ENCODE measurements at places on chromosomes 11 and 22.

DNA sequence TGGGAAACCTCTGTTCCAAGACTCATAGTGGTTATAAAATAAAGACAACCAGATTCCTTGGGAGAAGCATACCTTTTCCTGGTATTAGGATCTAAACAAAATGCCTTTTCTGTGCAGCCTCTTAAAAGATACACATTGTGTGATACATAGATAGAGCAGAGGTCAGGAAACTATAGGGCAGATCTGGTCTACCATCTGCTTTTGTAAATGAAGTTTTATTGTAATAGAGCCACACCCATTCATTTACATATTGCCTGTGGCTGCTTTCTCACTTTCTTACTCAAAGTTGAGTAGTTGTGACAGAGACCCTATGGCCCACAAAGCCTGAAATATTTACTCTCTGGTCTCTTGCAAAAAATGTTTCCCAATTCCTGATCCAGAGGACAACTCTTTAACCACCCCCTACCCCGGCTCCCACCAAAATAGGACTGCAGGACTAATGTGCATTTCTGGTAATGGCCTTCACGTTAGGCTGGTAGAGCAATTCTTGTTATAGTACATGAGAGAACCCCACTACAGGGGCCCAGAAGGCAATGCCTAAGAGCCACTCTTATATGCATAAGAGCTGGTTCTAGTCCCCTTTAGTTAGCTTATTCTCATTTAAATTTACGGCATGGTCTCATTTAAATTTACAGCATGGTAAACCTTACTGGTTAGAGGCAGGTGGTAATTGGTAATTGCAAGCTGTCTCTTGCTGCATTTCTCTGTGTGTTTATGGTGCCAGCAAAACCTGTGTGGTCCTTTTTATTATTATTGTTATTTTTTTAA, 76.8 kb upstream of the YWHAH start:
- DNase-seq: no peak

DNA sequence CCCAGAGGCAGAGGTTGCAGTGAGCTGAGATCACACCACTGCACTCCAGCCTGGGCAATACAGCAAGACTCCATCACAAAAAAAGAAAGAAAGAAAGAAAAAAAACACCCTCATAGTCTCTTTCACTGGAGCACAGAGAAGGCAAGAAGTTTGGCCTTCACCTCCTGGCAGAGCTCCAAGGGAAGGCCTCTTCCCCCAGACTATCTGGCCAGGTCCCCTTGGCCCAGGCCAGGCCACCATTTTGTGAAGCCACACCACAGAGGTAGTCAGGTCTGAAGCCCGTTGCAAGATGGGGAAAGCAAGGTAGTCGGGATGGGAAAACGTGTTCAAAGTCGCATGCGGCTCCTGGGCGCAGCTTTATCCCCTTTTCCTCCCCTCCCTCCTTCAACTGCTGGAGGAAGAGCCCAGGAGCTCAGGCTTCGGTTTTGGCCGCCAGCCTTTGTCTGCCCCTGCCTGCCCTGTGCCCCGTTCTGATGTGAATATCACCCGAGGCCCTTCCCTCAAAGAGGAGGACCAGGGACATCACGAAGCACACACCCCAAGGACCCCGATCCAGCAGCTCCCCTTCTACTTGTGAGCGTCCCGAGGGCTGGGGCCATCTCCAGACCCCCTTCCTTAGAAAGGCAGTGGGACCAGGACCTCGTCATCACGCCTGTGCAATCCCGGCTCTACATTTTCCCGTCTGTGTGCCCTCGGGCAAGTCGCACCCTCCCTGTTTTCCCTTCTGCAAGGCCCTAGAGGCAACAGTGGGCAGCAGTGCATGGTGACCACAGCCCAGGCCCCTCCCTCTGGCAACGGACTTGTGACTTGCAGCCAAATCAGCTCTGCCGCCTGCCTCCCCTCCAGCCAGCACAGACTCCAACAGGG, 17.7 kb downstream of the CABP7 start:
- DNase-seq: no peak

- no peak for DNase-seq
Measured at GRCh38 chr11:78725200-78725599, 150.5 kb upstream of the NARS2 start.

- DNase-seq: no peak
Measured at GRCh38 chr11:38553148-38553547, 1955.1 kb upstream of the RAG2 start.

DNA sequence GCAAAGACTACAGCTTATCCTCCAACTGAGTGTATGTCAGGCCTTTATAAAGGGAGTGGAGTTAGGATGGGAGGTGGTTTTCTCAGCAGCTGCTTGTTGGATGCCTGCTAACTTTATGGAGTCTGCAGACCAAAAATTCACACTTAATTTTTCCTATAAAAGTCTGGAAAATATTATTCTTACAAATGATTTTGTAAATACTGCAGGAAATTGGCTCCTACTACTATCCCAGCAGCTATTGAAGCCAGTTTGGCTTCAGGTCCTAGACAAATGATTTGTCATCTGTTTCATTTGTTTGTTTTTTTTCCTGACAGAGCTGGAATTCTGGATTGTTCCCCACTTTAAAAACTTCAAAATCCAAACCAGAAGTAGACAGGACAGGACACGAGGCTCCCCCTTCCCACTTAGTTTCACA, 292.5 kb downstream of the TMEM135 start:
- no peak for DNase-seq

DNA sequence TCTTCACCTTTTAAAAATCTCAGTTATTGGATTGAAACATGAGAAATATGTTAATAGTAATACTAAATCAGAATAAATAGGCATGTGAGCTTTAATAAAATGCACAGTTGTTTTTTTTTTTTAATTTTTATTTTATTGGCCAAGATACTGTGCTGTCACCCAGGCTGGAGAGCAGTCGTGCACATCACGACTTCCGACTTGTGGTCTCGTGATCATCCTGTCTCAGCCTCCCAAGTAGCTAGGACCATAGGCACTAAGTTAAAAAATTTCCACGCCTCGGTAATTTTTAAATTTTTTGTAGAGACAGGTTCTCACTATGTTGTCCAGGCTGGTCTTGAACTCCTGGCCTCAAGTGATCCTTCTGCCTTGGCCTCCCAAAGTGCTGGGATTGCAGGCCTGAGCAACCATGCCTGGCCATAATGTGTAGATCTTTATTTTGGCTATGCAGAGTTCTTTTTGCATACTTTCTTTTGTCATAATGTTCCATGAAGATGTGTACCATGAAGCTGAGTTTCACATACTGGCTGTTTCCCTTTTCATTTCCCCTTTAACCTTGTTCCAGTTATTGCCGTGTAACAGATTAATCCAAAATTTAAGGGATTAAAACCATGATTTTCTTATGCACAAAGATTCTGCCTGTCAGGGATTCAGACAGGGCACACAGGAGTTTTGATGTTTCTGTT, 16.0 kb downstream of the CAPRIN1 start:
- no peak for DNase-seq

DNA sequence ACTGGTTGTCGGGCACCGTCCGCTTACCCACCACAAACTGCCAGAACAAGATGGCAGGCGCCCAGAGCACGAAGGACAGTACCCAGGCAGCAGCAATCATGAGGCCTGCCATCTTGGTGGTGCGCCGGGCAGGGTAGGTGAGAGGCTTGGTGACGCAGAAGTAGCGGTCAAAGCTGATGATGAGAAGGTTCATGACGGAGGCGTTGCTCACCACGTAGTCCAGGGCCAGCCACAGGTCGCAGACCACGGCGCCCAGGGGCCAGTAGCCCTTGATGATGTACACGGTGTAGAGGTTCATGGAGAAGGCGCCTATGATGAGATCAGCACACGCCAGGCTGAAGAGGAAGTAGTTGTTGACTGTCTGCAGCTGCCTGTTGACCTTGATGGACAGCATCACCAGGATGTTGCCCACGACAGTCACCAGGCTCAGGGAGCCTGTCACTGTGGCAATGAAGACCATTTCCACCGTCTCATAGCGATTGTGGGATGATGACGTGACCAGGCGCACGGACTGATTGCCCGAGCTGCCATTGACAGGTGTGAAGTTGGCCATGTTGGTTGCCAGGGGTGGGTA, 4.6 kb downstream of the MDK start:
- no peak for DNase-seq

- DNase-seq: no peak
Measured at GRCh38 chr11:97110376-97110775, 720.6 kb downstream of the JRKL start.

GRCh38 chr11:3148255-3148989, 16.7 kb downstream of the OSBPL5 start:
- no peak for DNase-seq

DNA sequence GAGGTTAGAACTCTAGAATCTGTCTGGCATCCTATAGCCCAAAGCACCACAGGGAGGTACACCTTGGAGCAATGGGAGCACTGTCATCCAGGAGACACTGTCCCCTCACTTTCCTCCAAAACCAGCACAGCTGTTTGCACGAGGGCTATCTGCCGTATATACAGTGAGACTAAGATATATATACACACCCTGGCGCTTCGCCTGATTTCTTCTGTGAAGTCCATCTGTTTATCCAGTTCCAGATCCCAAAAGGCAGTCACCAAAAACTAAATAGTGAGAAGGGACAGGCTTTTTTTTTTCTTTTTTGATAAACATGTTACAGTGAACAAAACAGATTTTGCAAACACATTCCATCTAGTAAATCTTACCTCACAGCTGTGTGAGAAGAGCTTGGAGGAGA, 68.5 kb downstream of the ARFGAP2 start:
- DNase-seq: no peak

DNA sequence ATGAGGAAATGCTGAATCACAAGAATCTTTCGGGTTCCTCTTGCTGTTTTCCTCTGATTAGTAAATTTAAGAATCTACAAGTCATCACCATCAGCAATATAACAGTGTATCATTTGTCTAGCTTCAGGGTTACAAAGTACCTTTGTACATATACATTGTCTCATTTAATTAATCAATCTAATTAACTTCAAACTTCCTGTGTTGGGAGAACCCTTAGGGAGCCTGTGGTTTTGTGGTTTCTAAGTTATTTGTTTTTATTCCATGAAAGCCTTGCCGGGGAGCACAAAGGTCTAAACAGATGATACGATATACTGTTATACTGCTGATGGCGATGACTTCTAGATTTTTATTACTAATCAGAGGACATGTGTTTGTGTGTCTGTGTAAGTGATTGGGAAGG, 41.0 kb downstream of the TIMP3 start:
- DNase-seq: no peak

DNA sequence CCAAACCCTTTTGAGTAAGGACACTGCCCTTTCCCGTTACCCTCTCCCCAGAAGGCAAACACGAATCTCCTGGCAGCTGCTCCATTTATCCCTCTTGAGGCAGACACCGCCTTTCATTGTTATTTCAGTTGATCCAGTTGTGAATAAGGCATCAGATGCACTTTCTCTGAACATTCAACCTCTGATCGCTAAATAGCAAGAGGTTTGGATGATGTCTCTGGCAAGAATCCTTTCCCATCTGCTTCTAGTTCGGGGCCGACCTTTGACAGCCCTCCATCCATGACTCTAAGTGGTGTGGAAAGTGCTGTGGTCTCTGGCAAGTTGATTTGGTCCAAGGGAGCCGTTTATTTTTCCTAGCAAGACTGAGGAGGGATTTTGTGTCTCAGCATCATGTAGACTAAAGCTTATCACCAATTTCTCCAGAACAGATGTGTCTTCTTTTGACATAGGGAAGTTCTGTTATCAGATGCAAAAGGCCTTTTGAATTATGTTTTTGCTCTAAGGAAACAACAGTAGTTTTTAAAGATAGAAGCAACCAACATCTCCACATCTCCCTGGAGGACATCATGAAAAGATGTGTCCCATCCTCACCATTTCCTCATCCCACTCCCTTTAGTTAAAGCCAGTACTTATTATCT, 123.6 kb downstream of the CCDC34 start:
- no peak for DNase-seq

GRCh38 chr11:77647654-77648305, 10.2 kb upstream of the CLNS1A start:
- no peak for DNase-seq

DNA sequence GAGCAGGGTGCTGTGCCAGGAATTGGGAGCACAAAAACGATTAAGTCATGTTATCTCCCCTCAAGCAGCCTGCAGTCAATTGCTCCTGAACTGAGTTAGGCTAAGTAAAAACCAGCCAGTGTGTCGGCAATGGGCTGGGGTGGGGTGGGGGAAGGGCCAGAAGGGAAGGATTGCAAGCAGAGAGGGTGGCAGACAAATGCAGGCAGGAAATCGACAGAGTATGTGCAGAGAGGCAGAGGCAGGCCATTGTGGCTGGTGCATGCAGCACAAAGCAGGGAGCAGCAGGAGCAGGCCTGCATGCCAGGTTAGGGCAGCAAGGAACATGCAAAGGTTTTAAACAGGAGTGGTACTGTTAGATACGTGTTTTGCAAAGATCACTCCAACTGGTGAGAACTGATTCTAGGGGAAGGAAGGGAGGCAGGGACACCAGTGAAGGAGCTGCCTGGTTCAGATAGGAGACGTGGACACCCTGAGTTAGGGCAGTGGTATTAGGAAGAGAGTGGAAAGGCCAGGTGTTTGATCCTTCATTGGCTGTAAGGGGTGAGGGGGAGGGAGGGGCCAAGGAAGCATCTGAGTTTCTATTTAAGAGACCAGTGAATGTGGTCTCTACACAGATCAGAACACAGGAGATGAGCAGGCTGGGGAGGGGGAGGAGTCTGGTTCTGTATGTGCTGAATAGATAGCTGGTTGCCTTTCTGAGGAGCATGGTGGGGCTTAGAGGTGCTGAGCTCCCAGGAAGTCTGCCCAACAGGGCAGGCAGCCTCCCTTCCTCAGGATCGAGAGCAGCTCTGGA, 70.8 kb upstream of the PHOX2A start:
- no peak for DNase-seq

- DNase-seq: no peak
Measured at GRCh38 chr11:3197878-3198528, 20.6 kb downstream of the MRGPRG start.

- DNase-seq: no peak
Measured at GRCh38 chr11:18721561-18722292, 4.3 kb downstream of the IGSF22 start.

GRCh38 chr11:72975778-72976521, 161.7 kb downstream of the ATG16L2 start:
- no peak for DNase-seq

DNA sequence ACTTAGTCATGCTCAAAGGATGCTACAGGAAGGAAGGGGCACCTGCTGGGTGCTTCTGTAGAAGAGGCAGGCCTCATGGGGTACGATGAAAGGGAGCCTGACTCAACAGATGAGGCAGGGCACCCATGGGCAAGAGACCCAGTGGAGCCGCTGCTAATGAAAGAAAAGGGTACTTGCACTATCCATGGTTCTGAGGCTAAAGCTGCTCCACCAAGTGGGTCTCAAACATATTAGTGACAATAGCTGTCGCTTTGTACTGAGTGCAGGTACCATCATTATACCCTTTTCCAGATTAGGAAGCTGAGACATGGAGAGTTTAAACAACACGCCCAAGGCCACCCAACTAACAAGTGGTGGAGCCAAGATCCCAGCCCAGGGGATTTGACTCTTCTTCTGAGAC, 127.5 kb upstream of the SERPIND1 start:
- DNase-seq: no peak

- no peak for DNase-seq
Measured at GRCh38 chr22:21054714-21055563, 9.2 kb downstream of the LRRC74B start.

Measured in omental fat pad (tissue), 4 donors.